ENCODE measurements at places on chromosomes 6 and 20. TPM values are rescaled to one million over a fixed set of nuclear protein-coding genes. Genes with fewer than 3 reads are reported as not detected.

GTSF1L gene
- total RNA-seq = not detected

RAD21L1 gene
- not detected for total RNA-seq

TBXT gene
- not detected for total RNA-seq

IPCEF1 gene
- 0.29 TPM for total RNA-seq

ZBP1 gene
- 2.9 TPM for total RNA-seq

KCNG1 gene
- 6.8 TPM for total RNA-seq

ANGPT4 gene
- not detected for total RNA-seq

KCNK17 gene
- total RNA-seq = not detected

CCR6 gene
- total RNA-seq = not detected

CDK5RAP1 gene
- 65.8 TPM for total RNA-seq

E2F1 gene
- total RNA-seq = 62.3 TPM

OOEP gene
- 7.0 TPM for total RNA-seq

TM9SF4 gene
- total RNA-seq = 104 TPM

ADGRF5 gene
- 0.07 TPM for total RNA-seq

TRERF1 gene
- total RNA-seq = 1.4 TPM

ZC3H12D gene
- 0.20 TPM for total RNA-seq

LPA gene
- total RNA-seq = not detected

PDE7B gene
- 0.09 TPM for total RNA-seq

BTN1A1 gene
- not detected for total RNA-seq

SLC17A4 gene
- 1.9 TPM for total RNA-seq

SSTR4 gene
- not detected for total RNA-seq

CD93 gene
- not detected for total RNA-seq

GNMT gene
- not detected for total RNA-seq

DNAH8 gene
- 0.05 TPM for total RNA-seq

TMEM217 gene
- 0.99 TPM for total RNA-seq

Data from Calu3 (cell line).